Stimulated activated naive CD8-positive, alpha-beta T cell treated with anti-CD3 and anti-CD28 coated beads, Interleukin-15, Interleukin-2, amounts not matched to agents 100 U/mL and 50 U/mL, for 24 hours (primary cell): ENCODE measurements at places on chromosomes 2 and 18.

GRCh38 chr18:6010284-6010683 lies 115.0 kb upstream of the TMEM200C start:
- no peak for DNase-seq

GRCh38 chr2:193141998-193142397 lies 947.3 kb upstream of the TMEFF2 start:
- DNase-seq, result no peak

DNA sequence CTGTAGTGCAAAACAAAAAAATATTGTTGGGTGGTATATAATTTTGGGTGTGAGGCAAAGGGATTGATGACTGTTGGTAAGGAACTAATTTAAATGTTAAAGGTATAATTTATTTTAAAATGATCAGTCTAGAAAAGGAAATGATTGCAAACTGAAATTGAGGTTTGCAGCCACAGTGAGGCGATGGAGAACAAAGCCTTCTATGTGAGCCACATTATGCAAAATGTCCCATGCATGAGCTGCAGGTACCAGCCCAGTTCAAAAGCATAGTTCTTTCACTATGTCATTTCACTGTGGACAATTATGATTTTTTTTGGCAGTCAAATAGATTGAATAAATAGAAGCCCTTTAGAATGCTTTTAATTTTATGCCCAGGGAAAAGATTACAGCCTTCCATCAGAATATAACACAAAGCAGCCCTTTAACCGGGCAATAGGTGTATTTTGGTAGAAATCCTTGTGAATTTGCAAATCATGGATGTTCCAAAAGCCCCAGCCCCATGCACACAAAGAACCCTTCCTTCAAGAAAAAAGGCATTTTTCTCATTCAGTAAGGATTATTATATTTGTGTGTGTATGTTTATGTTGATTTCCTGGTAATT lies 1.7 kb downstream of the MAP2 start:
- no peak for DNase-seq

DNA sequence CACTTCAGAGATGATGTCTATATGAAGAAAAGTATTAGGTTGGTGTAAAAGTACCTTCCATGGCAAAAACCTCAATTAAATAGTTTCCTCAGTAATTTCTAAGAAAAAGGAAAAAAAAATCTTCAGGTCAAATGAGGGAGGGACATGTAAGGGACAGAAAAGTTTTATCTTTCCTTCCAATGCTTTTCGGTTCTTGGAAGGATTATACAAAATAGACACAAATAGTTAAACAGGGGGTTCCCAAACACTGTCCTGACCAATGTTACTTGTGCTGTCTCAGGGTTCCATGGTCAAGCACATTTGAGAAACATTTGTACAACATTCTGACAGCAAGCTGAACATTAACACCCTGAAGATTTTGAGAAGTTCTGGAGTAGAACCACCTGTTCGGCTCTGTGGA lies 22.0 kb downstream of the ERMN start:
- DNase-seq, result no peak

- DNase-seq, result no peak
Measured at GRCh38 chr18:67200665-67201064, 315.9 kb downstream of the DSEL start.

GRCh38 chr2:53559302-53559966 lies 208.2 kb upstream of the CHAC2 start:
- no peak for DNase-seq

- DNase-seq, result no peak
Measured at GRCh38 chr2:64700133-64700809, 46.6 kb upstream of the SERTAD2 start.

GRCh38 chr2:176562359-176563078 lies 293.3 kb downstream of the MTX2 start:
- DNase-seq, result no peak

DNA sequence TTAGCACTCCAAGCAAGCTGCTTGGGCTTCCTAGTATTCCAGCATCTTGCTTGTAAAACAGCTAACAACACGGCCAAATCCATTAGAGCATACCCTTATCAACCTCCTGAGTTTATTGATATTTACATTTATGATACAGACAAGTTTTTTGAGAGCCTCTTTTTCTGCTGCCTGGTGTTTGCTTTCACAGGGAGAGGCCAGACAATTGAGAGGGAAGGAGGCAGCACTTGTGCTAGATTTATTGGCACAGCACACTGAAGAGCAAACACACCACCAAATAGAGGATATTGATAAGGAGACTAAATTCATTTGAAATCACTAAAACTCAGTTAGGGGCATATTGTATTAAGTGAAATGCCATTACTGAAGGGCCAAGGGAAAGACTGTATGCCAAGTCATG lies 1142.3 kb upstream of the FANCL start:
- no peak for DNase-seq

DNA sequence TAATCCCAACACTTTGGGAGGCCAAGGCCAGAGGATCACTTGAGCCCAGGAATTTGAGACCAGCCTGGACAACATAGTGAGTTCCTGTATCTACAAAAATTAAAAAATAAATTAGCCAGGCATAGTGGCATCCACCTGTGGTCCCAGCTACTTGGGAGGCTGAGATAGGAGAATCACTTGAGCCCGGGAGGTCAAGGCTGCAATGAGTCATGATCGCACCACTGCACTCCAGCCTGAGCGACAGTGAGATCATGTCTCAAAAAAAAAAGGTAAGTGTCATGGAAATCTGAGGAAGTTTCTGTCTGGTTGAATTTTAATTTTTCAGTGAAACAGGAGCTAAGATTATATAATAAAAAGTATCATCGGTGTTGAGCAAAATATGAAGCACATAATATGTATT lies 2.5 kb upstream of the C2orf15 start:
- DNase-seq, result no peak

- DNase-seq, result no peak
Measured at GRCh38 chr2:73080321-73081131, 9.0 kb upstream of the SFXN5 start.

GRCh38 chr2:62287899-62288880 lies 92.3 kb downstream of the B3GNT2 start:
- DNase-seq, result peak; percentile 83

GRCh38 chr2:62568983-62569837 lies 63.2 kb upstream of the TMEM17 start:
- no peak for DNase-seq

DNA sequence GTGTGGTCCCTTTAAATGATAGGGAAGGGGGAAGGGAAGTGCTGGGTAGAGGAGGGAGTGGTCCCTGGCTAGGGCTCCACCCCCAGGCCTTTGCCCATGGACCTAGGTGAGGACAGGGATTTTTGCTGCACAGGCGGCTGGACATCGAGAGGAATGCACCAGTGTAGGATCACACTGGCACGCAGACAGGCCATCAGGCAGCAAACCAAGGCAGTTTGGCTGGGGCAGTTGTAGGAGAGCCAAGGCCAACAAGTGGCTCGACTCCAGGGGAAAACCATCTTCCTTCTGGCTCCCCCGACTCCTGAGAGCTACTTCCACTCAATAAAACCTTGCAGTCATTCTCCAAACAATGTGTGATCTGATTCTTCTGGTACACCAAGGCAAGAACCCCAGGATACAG lies 402.0 kb upstream of the LRRTM1 start:
- no peak for DNase-seq

- no peak for DNase-seq
Measured at GRCh38 chr2:37322368-37322767, 2.3 kb downstream of the PRKD3 start.

DNA sequence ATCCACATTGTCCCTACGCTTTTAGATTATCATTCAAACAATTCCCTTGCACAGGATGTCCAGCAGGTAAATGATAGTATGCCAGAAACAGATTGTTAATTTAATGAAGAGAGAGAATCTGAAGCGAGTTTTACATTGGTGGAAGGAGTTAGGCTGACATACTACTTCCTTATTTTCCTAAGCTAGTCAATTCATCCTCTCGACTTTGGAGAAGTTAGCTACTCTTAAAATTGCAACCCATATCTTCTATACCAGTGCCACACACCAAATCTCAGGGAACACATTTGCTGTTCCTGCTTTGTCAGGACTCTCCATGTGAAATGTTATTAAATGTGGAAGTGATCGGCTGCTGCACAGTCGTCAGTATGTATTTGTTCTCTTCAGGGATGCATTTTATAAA lies 249.2 kb downstream of the NAPG start:
- DNase-seq, result no peak

GRCh38 chr2:128249555-128249954 lies 69.1 kb downstream of the HS6ST1 start:
- no peak for DNase-seq

DNA sequence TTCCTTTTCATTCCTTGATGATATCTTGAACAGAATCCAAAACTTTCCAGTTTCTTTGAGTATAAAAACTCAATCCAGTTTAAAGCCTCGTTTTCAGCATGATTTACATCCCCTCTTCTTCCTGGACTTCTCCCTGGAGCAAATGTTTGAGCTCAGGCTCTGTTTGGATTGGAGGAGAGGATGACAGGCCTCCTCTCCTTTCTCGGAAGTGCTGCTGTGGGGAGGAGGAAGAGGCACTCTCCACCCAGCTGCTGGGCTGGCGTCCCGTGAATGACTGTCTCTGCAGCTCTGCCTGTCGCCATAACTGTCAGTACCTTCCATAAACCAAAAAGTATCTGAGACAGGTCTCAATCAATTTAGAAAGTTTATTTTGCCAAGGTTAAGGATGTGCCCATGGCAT lies 238.2 kb upstream of the AGAP1 start:
- DNase-seq, result no peak

DNA sequence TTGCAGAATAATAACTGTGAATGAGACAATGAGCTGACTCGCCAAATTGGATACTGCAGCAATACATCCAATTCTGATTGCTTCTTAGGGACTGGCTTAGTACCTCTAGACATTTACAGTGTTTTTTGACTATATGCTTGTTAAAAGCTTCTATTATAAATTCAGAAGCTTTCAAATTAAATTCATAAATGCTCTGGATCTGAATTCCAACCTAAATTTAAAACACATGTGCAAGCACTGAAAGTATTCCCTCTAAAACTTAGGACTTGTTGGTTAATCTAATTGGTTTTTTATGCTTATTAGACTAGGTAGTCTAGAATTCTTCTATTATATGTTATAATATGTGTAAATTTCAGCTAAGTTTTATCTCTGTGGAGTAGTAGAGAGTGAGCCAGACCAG lies 306.9 kb downstream of the CPS1 start:
- no peak for DNase-seq

- DNase-seq, result no peak
Measured at GRCh38 chr18:11830585-11830984, 20.6 kb upstream of the CHMP1B start.

- DNase-seq, result no peak
Measured at GRCh38 chr18:48627216-48627615, 88.4 kb downstream of the CTIF start.

- no peak for DNase-seq
Measured at GRCh38 chr2:100196786-100197494, 54.5 kb upstream of the AFF3 start.

DNA sequence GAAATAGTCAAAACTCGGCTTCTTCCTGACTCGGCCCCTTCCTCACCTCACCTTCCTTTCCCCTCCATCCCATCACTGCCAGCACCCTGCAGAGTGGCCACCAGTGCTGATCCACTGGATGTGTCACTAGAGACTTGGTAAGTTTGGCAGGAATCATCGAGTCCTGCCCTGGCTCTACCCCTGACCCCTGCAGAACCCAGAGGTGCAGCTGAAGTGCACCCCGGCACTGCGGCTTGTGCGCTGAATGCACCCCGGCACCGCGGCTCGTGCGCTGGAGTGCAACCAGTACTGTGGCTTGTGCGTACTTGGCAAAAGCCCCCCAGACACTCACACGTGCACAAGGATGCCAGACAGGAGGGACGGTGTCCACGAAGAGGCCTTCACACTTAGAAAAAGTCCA lies 206.5 kb downstream of the SNTG2 start:
- DNase-seq, result no peak

DNA sequence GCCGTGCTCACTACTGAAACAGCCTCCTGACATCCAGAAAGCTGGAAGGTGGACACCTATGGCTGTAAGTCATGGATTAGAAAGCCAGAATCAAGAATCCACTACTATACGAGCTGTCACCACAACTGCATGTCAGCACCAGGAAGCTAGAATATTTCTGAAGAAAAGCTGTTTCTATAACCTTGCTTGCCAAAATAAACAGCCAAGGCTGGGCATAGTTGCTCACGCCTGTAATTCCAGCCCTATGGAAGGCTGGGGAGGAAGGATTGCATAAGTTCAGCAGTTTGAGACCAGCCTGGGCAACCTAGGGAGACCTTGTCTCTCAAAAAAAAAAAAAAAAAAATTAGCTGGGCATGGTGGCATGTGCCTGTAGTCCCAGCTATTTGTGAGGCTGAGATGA lies 96.3 kb upstream of the GAREM1 start:
- DNase-seq, result no peak

- no peak for DNase-seq
Measured at GRCh38 chr2:42342061-42342794, 18.8 kb downstream of the COX7A2L start.

DNA sequence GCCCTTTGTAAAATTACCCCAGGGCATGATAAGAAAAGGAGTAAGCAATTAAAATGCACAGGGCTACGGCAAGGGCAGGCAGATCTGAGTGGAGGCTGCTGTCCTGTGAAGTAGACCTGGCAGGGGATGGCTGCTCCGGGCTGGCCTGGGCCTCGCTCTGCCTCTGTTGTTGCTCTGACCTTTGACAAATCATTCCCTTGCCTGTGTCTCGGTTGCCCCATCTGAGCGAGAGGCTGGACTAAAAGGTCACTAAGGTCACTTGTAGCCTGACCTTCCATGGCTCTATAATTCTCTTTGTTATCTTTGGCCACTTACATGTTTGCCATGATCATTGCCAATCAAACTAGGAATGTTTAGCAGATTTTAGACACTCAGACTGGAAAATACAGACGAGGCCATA lies 118.1 kb downstream of the KLHL29 start:
- no peak for DNase-seq

DNA sequence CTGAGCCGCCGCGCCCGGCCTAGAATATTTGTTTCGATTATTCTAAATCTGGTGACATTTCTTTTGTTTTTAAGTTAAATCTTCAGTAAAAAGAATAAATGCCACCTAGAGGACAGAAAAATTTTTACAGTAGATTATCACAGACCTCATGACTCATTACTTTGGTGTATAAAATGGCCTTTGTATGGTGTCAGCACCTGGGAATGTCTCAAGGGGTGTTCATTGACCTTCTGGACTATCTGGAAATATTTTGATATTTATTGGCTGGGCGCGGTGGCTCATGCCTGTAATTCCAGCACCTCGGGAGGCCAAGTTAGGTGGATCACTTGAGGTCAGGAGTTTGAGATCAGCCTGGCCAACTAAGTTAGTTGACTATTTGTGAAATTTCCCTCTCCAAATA lies 30.3 kb upstream of the SLC30A6 start:
- DNase-seq, result no peak

- DNase-seq, result no peak
Measured at GRCh38 chr2:64086347-64087082, 57.7 kb downstream of the PELI1 start.

- DNase-seq, result no peak
Measured at GRCh38 chr2:190551928-190552327, 17.4 kb upstream of the NEMP2 start.

- DNase-seq, result no peak
Measured at GRCh38 chr2:236768393-236769140, 198.9 kb downstream of the ACKR3 start.

DNA sequence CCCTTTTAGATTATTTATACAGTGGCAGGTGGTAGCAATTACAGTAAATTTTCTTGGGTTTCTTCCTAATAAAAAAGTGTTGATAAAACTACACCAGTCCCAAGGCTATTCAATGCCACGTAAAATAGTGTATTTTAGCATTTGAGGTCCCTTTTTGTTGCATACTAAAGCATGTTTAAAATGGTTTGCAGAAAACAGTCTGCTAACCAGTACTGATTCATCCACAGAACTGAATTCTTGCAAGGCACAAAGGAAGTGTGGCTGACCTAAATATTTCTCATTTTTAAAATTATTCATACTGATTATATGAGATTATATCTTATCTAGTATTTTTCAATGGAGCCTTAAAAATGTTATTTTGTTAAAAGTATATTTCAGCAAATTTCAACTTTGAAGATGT lies 98.1 kb downstream of the SMAD2 start:
- DNase-seq, result no peak
